AG10803 (cell line): ENCODE measurements at places on chromosomes 5 and 9.

DNA sequence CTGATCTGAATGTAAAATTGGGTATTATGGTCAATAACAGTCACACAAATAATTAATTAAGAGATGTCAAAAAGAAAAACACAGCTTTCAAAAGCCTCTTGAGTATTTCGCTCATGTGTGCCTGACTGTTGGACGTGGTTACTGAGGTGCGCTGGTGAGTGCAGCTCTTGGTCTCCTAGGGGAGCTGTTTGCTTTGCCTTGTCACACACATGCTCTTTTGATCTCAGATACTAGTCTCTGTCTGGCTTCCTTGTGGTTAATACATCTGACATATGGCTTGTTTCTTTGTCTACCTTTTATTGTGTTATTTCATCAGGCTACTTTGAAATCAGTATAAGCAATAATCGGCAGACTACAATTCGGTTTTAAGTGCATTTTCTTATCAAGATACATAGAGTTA, 51.5 kb downstream of the PCSK1 start:
- DNase-seq, result no peak

- peak; percentile 76 for DNase-seq
Measured at GRCh38 chr5:96734871-96735325, 72.7 kb downstream of the CAST start.

- DNase-seq, result no peak
Measured at GRCh38 chr9:134766587-134766986, 114.0 kb upstream of the FCN2 start.

DNA sequence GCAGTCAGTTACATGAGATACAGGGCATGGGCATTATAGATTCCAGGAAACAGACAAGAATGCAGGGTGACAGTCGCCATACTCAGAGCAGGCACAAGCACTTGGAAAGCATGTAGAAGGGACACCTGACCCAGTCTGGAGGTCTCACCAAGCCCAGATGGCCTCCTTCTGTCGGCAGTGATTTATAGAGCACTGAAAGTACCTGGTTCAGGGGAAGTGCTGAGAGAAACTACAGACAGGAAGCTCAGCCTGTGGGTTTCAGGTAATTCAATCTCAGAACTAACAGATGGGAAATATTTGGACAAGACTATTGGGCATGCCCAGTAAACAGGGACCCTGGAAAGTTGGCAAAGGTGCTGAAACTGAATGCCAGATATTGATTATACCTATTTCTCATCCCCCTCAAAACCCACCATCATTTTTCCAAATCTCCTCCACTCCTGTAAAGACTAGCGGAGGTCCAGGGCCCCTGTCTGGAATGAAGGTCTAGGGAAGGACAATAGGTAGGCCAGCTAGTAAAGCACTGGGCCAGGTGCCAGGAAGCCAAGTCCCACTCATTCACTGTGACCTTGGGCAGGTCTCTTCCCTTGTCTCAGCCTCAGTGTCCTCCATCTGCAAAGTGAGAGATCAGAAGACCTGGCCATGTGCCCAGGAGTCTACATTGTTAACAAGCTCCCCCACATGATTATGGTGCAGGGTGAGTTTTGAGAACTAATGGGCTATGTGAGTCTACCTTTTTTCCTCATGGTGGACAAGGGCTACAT, 26.9 kb downstream of the KLHL3 start:
- DNase-seq, result no peak

DNA sequence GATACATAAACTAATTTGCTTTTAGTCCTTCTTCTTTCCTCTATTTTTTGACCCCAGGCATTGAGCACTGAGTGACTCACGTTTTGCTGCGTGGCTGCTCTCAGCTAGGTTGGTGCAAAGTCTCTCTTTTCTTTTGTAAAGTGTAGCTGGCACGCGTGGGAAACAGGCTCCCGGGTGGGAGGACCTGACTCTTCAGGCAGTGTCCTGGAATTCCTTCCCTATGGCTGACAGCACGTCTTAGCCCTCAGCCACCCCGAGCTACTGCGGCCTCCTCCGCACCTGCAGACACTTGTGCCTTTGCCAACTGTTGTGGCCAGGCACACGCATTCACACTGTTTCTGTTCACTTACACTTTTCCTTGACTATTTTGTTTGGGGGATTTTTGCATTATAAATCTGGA, 877 bp upstream of the SCGB3A1 start:
- no peak for DNase-seq

GRCh38 chr9:32706725-32707100, 71.2 kb upstream of the TAF1L start:
- DNase-seq, result no peak

DNA sequence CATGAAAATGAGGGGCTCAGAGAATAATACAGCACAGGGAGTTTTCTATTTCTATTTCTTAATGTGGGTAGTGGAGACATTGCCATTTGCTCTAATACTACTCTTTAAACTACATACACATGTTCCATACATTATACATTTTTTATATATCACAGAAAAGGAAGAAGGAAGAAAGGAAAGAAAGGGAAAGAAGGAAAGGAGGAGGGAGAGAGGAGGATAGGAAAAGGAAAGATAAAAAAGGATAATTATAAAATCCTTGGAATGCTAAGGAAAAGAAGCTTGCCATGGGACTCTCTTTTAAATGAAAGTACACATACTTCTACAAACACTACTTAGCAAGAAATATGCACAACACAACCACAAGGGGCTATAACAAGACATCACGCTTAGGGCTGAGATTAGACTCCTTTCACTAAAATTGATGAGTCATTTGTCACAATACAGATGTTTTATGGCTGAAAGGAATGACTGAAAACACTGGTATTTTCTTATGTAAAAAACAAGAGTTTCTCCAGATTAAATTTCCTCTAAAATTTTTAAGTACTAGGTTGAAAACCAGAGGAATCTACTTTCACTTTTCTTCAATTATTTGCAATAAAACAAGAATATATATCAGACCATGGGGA, 219.8 kb downstream of the ARL15 start:
- peak; percentile 96 for DNase-seq

- peak; percentile 62 for DNase-seq
Measured at GRCh38 chr9:1173993-1174392, 123.8 kb downstream of the DMRT2 start.

DNA sequence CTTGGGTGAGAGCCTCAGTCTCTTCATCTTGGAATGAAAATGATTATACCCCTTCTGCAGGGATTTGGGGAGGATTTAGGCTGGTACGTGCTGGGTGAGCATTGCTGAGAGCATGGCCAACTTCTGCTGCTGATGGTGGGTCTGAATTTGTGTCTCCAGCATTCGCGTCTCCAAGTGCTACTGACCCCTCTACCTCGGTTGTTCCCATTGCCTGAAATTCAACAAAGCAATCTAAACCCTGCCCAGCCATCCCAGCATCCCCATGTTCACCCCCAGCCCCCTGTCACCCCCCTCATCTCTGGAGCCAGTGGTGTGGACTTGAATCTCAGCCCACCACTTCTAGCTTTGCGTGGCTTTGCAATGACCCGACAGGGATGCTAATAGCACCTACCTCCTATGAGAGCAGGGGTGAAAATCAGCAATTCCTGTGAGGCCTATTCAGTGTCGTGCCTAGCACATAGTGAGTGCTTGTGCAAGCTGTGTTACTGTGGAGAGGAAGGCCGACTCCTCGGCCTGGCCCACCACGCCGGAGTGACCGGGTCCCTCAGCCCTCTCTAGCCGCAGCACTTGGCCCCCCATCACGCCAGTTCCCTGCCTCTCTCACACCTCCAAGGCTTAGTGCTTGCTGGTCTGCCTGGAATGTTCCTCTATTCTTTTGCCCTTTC, 43.4 kb upstream of the SH3PXD2B start:
- no peak for DNase-seq

DNA sequence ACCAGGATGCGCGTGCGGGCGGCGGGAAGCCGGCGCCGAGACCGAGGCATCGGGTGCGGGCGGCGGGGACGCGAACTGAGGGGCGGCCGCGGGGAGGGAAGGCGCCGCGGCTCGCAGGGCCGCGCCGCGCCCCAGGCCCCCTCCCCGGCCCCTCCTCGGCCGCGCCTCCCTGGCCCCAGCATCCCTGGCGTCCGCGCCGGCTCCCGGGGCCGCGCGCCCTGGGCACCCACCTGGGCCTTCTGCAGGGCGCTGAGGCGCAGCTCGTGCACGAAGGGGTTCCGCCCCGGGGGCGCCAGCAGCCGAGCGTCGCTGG, 324 bp downstream of the LPCAT1 start:
- DNase-seq, result no peak

- DNase-seq, result no peak
Measured at GRCh38 chr5:60776343-60776742, 67.7 kb downstream of the ELOVL7 start.

- DNase-seq, result peak; percentile 29
Measured at GRCh38 chr5:36442796-36443195, 141.1 kb upstream of the RANBP3L start.

DNA sequence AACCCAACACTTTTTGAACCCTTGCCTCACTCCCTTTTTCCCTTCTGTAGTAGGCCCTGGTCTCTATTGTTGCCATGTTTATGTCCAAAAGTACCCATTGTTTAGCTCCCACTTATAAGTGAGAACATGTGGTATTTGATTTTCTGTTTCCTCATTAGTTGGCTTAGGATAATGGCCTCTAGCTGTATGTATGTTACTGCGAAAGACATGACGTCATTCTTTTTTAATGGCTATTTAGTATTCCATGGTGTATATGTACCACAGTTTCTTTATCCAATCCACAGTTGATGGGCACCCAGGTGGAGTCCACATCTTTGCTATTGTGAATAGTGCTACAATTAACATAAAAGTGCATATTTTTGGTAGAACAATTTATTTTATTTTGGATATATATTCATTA, 90.3 kb upstream of the PTPRD start:
- DNase-seq, result no peak

GRCh38 chr5:81789033-81789432, 38.1 kb upstream of the SSBP2 start:
- peak; percentile 25 for DNase-seq

GRCh38 chr5:53674121-53674520, 113.7 kb downstream of the NDUFS4 start:
- DNase-seq, result no peak

DNA sequence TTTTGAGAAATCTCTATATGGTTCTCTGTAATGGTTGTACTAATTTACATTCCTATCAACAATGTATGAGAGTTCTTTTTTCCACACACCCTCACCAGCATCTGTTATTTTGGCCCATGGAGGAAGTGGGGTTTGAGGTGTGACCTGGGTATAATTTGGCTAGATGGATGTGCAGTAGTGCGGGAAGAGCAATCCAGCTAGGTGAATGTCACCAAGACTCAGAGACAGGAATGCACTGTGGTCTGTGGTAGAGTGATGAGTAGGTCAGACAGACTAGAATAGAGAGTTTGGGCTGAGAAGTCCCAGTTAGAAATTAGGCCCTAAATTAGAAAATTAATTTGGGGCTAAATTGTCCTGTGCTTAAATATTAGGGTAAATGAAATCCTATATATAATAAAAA, 32.8 kb upstream of the PIP5K1B start:
- DNase-seq, result no peak

- DNase-seq, result peak; percentile 69
Measured at GRCh38 chr5:80481019-80481893, 6.6 kb upstream of the FAM151B start.

- no peak for DNase-seq
Measured at GRCh38 chr9:79120533-79120932, 451.2 kb upstream of the TLE4 start.

GRCh38 chr9:28086881-28087280, 513.6 kb upstream of the C9orf72 start:
- DNase-seq, result no peak

- peak; percentile 29 for DNase-seq
Measured at GRCh38 chr5:173868096-173868880, 19.9 kb upstream of the CPEB4 start.

GRCh38 chr5:172325452-172325851, 41.9 kb upstream of the UBTD2 start:
- DNase-seq, result no peak

GRCh38 chr9:37036371-37036775, 2.3 kb upstream of the PAX5 start:
- DNase-seq, result no peak

- DNase-seq, result no peak
Measured at GRCh38 chr5:66701244-66701643, 105.1 kb downstream of the MAST4 start.

- DNase-seq, result peak; percentile 76
Measured at GRCh38 chr5:132190161-132190817, 37.4 kb downstream of the P4HA2 start.

DNA sequence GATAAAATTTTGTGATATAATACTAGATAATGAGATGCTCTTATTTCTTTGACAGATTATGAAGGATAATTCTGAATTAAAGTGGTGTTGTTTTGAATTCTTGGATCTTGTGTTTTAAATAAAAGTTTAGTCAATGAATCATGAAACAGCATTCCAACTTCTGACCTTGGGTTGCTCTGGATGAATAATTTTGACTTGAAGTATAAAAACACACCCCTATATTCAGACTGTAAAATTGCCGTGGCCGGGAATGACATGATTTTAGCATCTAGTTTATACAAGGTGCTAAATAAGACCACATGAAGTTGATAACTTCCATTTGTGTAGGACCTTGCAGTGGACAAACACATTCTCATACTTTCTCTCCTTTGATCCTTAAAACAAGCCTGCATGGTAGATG, 67.2 kb upstream of the DAP start:
- peak; percentile 65 for DNase-seq

DNA sequence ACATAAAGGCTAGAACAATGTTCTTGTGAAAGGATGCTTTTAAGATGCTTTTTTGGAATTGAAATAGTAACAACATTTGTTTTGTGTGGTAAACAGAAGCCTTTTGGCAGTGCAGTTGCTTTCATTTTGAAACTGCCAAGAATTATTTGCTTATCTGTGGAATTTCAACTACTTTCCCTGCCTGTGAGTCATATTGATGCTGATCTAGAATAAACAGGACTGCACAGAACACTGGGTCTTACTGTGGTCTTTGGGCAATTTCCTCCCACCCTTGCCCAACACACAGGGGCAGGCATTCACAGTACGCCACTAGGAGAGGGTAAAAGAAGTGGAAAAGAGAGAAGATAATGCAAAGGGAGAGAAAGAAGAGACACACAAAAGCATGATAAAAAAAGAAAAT, 483.7 kb downstream of the ELAVL2 start:
- no peak for DNase-seq

DNA sequence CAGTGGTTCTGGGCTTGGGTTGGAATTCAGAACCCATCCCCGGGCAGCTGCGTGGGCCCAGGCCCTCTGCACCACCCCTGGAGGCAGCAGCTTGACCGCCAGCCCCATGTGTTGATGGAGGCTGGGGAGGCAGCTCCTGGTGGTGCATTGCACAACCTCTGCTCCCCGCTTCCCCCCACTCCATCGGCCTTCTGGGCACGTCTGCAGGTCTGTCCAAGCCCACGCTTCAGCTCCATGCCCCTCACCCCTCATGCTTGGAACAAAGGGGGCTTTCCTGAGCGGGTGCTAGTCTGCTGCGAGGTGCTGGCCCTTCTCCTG, 1.4 kb downstream of the NCS1 start:
- DNase-seq, result no peak

DNA sequence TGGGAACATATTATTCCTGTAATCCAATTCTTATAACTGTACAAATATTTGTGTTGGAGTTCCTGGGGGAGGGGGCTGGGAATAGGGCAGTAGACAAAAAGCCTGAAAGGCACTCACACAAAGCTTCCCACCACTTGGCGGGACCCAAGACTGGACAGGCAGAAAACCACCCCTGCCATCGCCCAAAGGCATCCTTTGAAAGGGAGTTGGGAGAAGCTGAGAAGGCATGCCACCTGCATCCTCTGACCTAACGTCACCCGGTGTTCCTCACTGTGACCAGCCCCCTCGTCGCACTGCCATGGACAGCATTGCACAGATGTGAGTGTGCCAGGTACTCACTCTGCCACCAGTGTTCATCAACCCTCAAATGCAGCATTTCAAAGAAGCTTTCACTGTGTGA, 80.6 kb upstream of the SMIM23 start:
- no peak for DNase-seq

- DNase-seq, result peak; percentile 21
Measured at GRCh38 chr9:3040761-3041160, 196.9 kb upstream of the PUM3 start.

- DNase-seq, result no peak
Measured at GRCh38 chr9:77563174-77563573, 84.9 kb downstream of the GNA14 start.
